ENCODE measurements at places on chromosomes 11 and 22.

GRCh38 chr11:123434262-123434661 is 4.2 kb downstream of the GRAMD1B start:
- DNase-seq, result no peak

DNA sequence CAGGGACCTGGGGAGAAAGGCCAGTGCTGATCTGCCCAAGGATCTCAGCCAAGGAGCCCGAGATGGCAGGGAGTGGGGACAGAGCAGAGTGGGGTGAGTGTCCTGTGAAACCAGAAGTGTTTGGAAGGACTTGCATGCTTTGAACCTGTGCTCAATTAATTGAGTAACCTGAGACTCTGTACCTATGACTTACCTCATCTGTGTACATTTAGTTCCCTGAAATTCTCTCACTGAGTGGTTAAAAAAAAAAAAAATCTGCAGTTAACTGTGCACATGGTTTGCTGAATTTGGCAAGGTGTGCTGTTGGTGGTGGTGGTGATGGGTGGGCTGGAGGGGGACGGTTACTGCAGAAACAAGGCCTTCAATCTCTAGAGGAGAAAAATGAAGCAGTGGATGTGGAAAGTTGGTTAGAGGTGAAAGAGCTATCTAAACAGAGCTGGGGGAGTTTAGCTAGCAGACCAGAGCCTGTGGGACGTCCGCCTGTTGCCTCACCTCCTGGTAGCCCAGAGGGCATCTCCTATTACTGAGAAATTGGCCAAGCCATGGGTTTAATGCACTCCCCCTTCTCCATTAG is 8.3 kb upstream of the SORL1-AS1 start:
- no peak for DNase-seq

DNA sequence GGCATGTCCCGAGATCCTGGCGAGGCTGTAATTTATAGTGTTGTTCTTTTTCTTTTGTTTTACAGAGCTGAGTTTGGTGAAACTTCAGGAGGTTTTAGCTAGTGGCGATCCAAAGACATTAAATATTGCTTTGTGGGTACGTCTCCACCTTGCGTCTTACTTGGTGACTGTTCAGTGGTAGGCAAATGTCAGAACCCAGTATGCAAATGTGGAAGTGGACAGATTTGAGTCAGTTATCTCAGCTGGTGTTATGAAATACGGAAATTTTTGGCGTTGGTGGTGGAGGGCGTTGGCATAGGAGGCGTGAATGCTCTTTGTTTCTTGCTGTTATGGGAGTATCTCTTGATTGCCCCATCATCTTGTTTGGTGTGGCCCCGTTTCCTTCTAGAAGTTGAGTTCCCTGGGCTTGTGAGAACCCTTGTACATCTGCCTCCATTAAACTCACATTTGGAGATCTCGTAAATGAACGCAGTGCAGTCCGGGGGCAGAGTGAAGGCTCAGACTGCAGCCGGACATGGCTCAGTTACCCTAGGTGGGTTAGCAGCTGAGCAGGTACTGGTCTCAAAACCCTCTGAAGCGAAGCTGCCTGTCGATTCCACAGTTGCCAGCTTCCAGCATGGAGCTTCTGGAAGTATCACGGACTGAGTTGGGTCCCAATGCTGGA is 39.9 kb downstream of the PTPRJ start:
- no peak for DNase-seq

GRCh38 chr22:39350757-39351688 is 1.2 kb downstream of the SYNGR1 start:
- DNase-seq, result no peak

GRCh38 chr22:46934746-46935491 is 172.5 kb downstream of the TBC1D22A start:
- DNase-seq, result no peak
